Ovary (tissue), 10 donors: ENCODE measurements at places on chromosomes 2 and 18. TPM values are rescaled to one million over a fixed set of nuclear protein-coding genes. Genes with fewer than 3 reads are reported as not detected.

CYRIA gene
- total RNA-seq: 21.3 TPM

TUBA3E gene
- total RNA-seq: not detected

FLACC1 gene
- total RNA-seq: 4.4 TPM

PAX3 gene
- not detected for total RNA-seq

DIPK1C gene
- total RNA-seq: not detected

IFIH1 gene
- total RNA-seq: 15.5 TPM

GPR45 gene
- not detected for total RNA-seq

PCARE gene
- total RNA-seq: 0.15 TPM

KCNF1 gene
- total RNA-seq: not detected

ANKRD30BL gene
- 2.1 TPM for total RNA-seq

C1QL2 gene
- not detected for total RNA-seq

GPR55 gene
- total RNA-seq: not detected
